ENCODE measurements at places on chromosomes 3 and 15. TPM values are rescaled to one million over a fixed set of nuclear protein-coding genes. Genes with fewer than 3 reads are reported as not detected.
A peak's percentile ranks its signal among the peaks of the same experiment; 100 is the strongest.

AADACL2 gene
- not detected for polyA plus RNA-seq

IVD gene
- 42.4 TPM for polyA plus RNA-seq

ZDHHC19 gene
- not detected for polyA plus RNA-seq

NUTM1 gene
- not detected for polyA plus RNA-seq

AP3S2 gene
- 29.8 TPM for polyA plus RNA-seq

HDC gene
- not detected for polyA plus RNA-seq

DNA sequence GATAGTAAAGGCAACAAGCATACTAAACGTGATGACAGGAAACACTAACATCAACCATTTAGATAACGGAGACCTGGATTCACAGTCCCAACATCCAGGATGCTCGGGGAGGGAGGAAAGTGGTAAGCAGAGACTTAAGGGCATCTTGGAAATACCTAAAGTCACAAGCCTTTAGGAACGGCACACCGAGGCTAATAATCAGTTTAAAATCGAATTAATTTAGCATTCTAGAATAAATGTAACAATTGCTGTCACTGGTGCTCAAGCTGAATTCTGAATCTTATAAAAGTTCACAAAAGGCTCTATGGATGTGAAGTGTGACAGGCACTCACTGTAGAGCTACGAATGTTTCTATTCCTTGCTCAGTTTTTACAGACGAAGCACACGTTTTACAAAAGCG lies 1.3 kb downstream of the CD47 start:
- no peak for DNase-seq
- H3K27ac ChIP-seq = peak overlapping the region; percentile 100
- peak overlapping the region; percentile 92 for H3K4me3 ChIP-seq
- no peaks in the 10 kb centered on the region for H3K27me3 ChIP-seq
- H3K36me3 ChIP-seq = peaks cover 7% of the 10 kb centered on the region
- peaks cover 63% of the 10 kb centered on the region for H3K4me1 ChIP-seq

DNA sequence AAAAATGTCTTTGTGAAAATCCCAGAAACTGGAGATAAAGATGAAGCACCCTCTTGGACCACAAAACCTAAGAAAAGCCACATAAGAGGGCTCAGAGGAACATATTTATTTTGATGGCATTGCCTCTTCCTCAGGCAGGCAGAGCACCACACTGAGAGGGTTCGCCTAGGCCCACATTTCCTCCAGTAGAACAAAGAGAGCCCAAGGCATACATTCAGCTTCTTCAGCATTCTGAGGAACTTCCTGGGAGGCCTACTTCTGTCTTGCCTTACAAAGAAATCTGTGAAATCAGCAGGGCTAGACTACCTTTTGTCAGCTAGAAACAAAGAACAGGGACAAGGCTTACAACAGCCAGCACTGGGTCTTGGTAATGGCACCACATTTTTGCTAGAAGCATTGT lies 1325.3 kb downstream of the SI start:
- no peak overlapping the region for H3K4me3 ChIP-seq
- DNase-seq = no peak
- no peak overlapping the region for H3K27ac ChIP-seq
- no peaks in the 10 kb centered on the region for H3K36me3 ChIP-seq

- H3K4me3 ChIP-seq = no peak overlapping the region
- no peaks in the 10 kb centered on the region for H3K36me3 ChIP-seq
- DNase-seq = no peak
- no peak overlapping the region for H3K27ac ChIP-seq
Observed at GRCh38 chr15:42670451-42670850, 66.5 kb downstream of the CDAN1 start.

GRCh38 chr3:113535898-113536297 lies 3.5 kb downstream of the SIDT1 start:
- peaks cover 42% of the 10 kb centered on the region for H3K4me1 ChIP-seq
- DNase-seq = no peak
- no peaks in the 10 kb centered on the region for H3K27me3 ChIP-seq
- H3K4me3 ChIP-seq = no peak overlapping the region
- H3K27ac ChIP-seq = no peak overlapping the region

- H3K27ac ChIP-seq = no peak overlapping the region
- DNase-seq = no peak
- H3K36me3 ChIP-seq = no peaks in the 10 kb centered on the region
- H3K4me3 ChIP-seq = no peak overlapping the region
- H3K4me1 ChIP-seq = no peaks in the 10 kb centered on the region
Observed at GRCh38 chr3:151003029-151003767, 30.7 kb upstream of the CLRN1 start.

DNA sequence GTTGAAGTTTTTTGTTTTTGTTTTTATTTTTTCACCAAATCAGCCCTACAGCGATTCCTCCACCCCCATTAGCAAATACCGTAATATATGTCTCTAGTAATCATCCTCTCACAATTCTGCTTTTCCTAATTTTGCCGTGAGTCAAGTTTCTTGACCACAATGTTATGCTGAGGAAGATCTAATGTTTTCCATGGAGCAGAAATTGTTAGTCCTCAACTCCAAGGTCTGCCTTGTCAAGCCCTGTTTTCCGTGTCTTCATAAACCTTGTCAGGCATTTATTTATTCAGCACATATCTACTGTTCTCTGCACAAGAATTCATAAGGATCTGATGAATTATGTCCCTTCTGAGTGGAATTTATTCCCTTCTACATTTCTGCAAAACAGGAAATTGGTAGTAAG lies 372.8 kb downstream of the RBMS3 start:
- no peaks in the 10 kb centered on the region for H3K36me3 ChIP-seq
- no peak overlapping the region for H3K27ac ChIP-seq
- H3K4me3 ChIP-seq = no peak overlapping the region
- DNase-seq = no peak

DNA sequence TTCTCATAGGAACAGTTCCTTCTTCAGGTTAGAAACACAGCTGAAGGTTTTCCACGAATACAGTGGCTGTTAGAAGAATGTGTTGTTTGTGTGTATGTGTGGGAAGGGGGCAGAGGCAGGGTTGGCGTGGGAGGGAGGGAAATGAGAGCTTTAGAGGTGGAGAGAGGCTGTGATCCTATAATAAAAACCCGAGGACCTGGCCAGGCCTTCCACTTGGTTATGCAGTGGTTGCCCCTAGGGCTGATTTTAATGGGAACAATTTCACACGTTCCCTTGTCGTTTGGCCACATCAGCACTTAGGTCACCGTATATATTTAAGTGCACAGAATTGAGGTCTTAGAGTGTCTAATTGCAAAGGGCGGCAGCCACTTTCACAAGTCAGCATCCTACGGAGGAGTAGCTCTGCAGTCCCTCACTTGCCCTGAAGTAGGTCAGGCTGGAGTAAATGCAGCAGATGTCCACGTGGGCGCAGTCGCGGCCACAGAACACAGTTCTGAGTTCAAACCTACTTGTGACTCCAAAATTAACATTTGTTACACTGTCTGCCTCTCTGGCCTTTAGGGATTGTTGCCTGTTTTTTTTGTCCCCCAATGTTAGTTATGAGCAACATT lies 85.6 kb downstream of the PDCD6IP start:
- no peaks in the 10 kb centered on the region for H3K4me1 ChIP-seq
- H3K4me3 ChIP-seq = no peak overlapping the region
- H3K27me3 ChIP-seq = no peaks in the 10 kb centered on the region
- DNase-seq = no peak
- H3K36me3 ChIP-seq = no peaks in the 10 kb centered on the region

DNA sequence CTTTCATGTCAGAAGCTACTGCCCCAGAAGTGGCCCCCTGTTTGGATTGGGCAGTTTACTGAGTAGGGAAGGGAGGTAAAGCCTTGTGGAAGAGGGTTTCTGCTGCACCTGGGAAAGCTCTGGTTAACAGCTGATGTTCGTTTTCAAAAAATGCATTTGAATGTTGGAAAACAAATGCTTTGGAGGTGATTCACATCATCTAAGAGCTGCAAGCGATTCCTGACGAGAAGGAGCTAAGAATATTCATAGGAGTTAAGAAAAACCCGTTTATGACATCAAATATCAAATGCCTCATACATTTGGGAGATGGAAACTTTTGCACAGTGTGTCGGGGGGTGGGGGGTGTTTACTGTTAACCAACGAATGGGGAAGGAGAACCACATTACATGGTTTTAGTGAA lies 183.8 kb upstream of the NR2F2 start:
- H3K27me3 ChIP-seq = no peaks in the 10 kb centered on the region
- H3K4me1 ChIP-seq = no peaks in the 10 kb centered on the region
- no peak overlapping the region for H3K4me3 ChIP-seq
- no peak for DNase-seq

DNA sequence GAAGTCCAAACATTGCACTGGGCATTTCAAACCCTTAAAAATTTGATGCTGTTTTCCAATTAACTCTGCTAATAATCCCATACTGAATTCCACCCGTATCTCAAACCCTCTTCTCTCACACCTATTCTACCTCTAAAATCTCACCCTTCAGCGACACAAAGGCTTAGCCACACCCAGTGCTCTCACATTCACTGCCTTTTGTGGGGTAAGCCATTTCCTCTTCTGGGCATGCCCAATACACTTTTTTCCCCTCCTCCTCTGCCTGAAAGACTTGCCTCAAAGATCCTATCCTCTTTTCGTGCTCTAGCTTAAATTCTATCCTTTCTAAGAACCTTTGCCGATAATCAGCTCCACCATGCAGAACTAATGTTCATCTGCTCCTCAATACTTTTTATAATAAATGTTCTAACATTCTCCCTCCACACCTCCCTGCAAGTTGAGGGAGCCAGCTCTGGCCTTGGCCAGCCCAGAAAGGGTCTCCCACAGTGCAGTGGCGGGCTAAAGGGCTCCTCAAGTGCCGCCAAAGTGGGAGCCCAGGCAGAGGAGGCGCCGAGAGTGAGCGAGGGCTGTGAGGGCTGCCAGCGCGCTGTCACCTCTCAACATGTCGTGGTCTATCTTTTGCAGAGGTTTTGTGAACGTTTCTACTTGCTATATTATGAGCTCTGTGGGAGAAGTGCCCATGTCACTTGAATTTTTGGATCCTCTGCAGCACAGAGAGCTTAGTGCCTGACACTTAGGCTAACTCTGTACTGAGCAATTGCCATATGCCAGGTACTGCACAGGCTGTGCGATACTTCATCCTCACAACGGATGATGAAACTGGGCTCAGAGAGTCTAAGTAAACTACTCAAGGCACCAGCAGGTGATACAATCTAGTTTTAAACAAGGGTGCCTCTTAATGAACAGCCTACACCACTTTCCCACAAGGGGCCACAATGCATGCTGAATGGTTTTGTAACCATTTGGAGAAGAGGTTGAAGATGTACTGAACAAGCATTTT lies 53.6 kb upstream of the BCL6 start:
- H3K4me1 ChIP-seq = peaks cover 24% of the 10 kb centered on the region
- H3K36me3 ChIP-seq = no peaks in the 10 kb centered on the region
- no peak overlapping the region for H3K27ac ChIP-seq
- peak; percentile 43 for DNase-seq

DNA sequence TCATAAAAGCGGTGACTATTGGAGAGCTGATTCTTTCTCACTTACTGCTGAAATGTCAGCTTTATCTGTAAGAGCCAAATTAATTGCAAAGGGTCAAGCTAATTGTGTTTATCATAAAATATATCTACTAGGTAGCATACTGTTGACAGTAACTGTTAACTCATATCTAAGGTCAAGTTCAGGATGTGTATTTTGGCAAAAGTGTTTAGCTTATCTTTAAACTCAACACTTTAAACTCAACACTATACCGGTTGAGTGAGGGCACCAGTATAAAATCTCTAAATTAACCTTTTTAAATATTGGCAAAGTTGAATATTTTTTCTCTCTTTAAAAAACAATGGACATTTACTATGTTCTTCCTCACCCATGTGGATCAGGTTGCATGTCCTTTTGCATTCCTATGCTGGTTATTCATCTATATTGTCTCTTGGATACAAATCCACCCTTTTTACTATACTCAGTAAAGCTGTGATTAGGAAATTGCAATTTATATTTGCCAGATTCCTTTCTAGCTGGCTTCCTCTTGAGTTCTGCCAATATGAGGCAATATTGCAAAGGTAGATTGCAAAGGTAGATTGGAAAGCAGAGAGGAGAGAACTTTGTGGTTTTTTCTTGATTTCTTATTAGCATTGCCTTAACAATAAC lies 344.6 kb upstream of the DCBLD2 start:
- H3K4me3 ChIP-seq = no peak overlapping the region
- H3K36me3 ChIP-seq = no peaks in the 10 kb centered on the region
- DNase-seq = no peak
- H3K4me1 ChIP-seq = no peaks in the 10 kb centered on the region
- no peaks in the 10 kb centered on the region for H3K27me3 ChIP-seq
- H3K27ac ChIP-seq = no peak overlapping the region

DNA sequence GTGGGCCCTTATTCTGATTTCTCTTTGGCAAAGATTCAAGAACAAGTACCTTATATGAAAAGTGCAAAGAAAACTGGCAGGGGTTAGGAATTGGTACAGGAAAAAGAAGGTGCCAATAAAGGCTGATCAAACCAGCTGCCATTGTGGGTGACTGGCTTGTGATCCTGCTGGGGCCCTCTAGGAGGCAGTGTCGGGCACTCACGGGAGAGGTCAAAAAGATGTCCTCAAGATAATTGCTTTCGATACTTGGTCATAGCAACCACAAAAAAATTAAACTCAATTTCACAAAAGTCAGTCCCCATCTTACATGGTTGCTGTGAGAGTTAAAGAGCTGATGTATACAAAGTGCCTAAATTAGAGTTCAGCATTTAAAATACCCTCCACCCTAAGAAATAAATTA lies 31.0 kb upstream of the CAV3 start:
- no peaks in the 10 kb centered on the region for H3K36me3 ChIP-seq
- no peaks in the 10 kb centered on the region for H3K4me1 ChIP-seq

GRCh38 chr15:48845123-48845522 lies 32.8 kb upstream of the EID1 start:
- H3K27ac ChIP-seq = no peak overlapping the region
- DNase-seq = no peak
- H3K4me3 ChIP-seq = no peak overlapping the region
- no peaks in the 10 kb centered on the region for H3K4me1 ChIP-seq
- no peaks in the 10 kb centered on the region for H3K27me3 ChIP-seq

DNA sequence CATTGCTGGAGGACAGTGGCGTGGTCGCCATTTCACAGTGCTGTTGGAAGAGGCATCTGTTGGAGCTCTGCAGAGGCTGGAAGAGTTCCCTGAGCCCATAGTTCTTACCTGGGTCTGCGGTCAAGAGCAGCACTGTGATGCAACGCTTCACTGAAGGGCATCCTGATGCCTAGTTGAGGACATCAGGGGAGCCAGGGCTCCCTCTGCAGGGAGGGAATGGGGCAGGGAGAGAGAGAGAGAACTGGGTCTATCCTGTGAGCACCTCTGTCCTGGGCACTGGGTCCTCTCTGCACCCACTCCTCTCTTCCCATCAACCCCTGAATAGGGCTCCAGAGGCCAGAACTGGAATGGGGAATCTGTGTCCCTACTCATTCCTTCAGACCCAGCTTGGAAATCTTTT lies 23.9 kb upstream of the MOBP start:
- DNase-seq = no peak
- no peaks in the 10 kb centered on the region for H3K27me3 ChIP-seq
- H3K27ac ChIP-seq = no peak overlapping the region
- H3K4me1 ChIP-seq = no peaks in the 10 kb centered on the region

Data from naive thymus-derived CD4-positive, alpha-beta T cell (primary cell).